ENCODE measurements at places on chromosomes 7 and 10.

DNA sequence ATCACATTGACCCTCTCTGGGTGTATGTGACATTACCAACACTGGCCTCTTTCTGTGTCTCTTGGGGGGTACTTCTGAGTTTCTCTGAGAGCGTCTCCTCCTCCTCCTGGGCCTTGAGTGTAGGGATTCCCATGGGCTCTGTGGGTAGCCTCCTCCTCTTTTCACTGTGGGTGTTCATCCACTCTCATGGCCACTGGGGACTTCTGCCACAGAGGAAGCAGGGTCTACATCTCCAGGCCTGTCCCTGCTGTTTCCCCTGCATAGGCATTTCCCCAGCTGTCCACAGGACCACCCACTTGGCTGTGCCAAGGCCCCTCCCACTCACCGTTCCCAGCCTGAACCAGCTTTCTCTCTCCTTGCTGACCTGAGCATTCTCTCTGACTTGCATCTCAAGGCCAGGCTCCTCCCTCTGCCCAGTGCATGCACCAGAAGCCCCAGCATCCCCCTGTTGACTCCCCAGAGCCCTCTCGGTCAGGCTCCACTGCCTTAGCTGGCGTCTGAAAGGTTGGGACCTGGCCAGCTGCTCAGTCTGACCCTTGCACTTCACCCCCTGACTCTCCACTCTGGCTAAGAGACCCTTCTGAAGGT lies 487.6 kb downstream of the GLRX3 start:
- H3K4me3 ChIP-seq, result no peak overlapping the region
- no peak overlapping the region for H3K27ac ChIP-seq
- H3K27me3 ChIP-seq, result no peaks in the 10 kb centered on the region
- no peaks in the 10 kb centered on the region for H3K4me1 ChIP-seq
- H3K36me3 ChIP-seq, result no peaks in the 10 kb centered on the region
- no peak for DNase-seq

DNA sequence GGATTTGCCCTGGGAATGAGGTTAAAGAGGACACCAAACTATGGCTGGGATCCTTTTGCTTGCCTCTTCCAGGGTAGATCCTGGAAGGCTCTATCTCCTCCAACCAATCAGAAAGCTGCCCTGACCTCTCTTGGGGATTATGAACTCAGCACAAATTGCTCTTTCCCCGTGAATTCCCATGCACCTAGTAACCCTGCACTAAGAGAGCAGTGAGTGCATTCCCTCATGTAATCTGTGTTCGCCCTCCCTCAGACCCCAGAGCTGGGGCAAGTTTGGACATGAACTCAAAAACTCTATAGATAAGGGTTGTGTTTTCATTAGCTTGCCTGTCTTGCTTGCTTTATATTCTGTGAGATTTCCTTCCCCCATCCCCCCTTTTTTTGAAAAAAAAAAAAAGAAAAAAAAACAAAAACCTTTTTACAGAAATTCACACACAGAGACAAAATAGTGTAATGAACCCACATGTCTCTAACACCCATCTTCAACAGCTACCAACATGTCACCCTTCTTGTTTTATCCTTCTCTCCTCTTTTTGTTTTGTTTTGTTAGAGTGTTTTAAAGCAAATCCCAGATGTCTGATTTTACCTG lies 225.5 kb upstream of the TCF7L2 start:
- no peaks in the 10 kb centered on the region for H3K4me1 ChIP-seq
- DNase-seq, result no peak
- no peak overlapping the region for H3K4me3 ChIP-seq
- H3K36me3 ChIP-seq, result no peaks in the 10 kb centered on the region

- no peak overlapping the region for H3K4me3 ChIP-seq
- H3K36me3 ChIP-seq, result no peaks in the 10 kb centered on the region
- H3K27me3 ChIP-seq, result no peaks in the 10 kb centered on the region
- no peak for DNase-seq
Observed at GRCh38 chr7:34108165-34108564, 202.8 kb downstream of the BMPER start.

DNA sequence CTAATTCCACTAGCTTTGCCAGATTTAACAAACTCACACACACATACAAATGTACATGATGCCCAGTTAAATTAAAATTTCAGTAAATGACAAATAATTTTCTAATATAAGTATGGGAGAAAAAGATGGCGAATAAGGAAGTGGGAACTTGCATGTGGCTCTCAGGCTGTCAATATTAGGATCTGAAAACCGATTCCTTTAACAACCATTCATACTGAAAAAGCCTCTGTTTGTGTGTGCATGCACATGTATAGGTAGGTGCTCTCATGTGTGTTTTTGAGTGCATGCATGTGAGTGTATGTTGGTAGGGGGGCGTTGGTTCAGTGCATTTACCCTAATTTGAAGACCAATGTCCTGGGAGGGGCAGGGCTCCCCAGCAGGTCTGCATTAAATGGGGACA lies 125.3 kb downstream of the HTR7 start:
- H3K4me3 ChIP-seq, result no peak overlapping the region
- no peak overlapping the region for H3K27ac ChIP-seq
- no peaks in the 10 kb centered on the region for H3K36me3 ChIP-seq
- no peak for DNase-seq

DNA sequence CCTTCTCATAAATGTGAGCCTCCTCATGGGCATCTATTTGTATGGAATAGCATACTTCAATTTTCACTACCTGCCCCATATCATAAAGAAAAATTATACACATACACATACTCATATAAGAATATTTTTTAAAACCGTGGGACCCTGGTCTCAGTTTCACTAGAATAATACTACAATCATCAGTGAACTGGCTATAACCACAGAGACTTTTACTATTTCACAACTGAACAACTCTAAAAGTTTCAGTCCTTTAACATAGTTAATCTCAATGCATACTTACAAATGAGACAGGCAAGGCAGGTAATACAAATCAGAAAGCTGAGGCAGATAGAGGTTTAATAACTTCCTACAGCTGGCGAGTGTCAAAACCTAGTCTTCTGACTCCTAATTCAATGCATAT lies 83.1 kb downstream of the LRRN3 start:
- no peaks in the 10 kb centered on the region for H3K27me3 ChIP-seq
- no peak overlapping the region for H3K27ac ChIP-seq
- H3K36me3 ChIP-seq, result no peaks in the 10 kb centered on the region
- H3K4me1 ChIP-seq, result no peaks in the 10 kb centered on the region

- no peaks in the 10 kb centered on the region for H3K27me3 ChIP-seq
- no peak overlapping the region for H3K27ac ChIP-seq
- peaks cover 3% of the 10 kb centered on the region for H3K36me3 ChIP-seq
Observed at GRCh38 chr7:77783111-77783510, 15.1 kb downstream of the TMEM60 start.

GRCh38 chr7:24836084-24836483 lies 78.8 kb upstream of the GSDME start:
- no peak for DNase-seq
- H3K4me1 ChIP-seq, result no peaks in the 10 kb centered on the region
- no peaks in the 10 kb centered on the region for H3K27me3 ChIP-seq
- H3K4me3 ChIP-seq, result no peak overlapping the region
- no peaks in the 10 kb centered on the region for H3K36me3 ChIP-seq
- H3K27ac ChIP-seq, result no peak overlapping the region

DNA sequence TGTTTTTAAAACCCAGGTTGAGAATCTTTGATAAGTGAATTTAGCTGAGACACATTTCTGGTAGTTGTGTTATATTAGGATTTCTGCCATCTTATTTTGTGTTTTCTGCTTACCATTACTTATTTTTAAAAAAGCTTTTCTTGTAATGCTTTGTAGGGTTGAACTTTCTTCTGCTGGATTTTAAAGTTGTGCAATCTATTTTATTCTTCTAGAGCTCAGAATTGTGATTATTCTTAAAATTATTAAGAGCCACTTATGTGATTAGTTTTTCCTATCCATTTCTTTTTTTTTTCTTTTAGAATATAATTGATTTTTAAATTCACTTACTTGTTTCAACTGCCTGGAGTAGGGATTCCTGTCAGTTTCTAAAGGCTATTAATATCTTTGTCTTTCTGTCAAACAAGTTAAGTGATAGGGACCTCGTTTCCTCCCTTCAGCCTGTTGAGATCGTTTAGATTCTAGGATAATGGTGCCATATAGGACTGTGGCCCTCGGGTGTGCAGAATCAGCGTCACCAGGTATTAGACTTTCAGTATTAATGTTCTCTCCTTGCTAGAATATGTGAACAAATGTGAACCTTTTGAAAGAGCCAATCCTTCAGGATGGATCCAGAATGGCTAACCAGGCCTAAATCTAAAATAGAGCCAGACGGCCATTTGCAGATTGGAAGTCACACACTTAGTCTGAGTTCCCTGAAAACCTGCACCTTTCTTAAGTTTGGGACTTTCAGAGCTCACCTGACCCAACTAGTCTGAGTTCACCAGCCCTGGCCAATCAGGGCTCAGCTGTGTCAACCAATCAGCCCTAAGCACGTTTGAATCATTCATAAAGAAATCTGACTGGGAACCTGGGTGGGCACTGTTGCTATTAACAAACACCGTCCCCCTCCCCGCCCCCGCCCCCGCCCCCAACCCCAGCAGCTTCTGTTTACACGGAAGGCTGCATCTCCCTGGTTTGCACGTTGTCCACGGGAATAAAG lies 26.2 kb downstream of the CUX1 start:
- no peaks in the 10 kb centered on the region for H3K36me3 ChIP-seq
- no peak overlapping the region for H3K27ac ChIP-seq
- H3K27me3 ChIP-seq, result no peaks in the 10 kb centered on the region
- H3K4me1 ChIP-seq, result peaks cover 3% of the 10 kb centered on the region
- no peak for DNase-seq
